AG09309 (cell line): ENCODE measurements at places on chromosomes 1 and 21.

- DNase-seq: no peak
Observed at GRCh38 chr1:96240438-96240837, 481.1 kb upstream of the PTBP2 start.

DNA sequence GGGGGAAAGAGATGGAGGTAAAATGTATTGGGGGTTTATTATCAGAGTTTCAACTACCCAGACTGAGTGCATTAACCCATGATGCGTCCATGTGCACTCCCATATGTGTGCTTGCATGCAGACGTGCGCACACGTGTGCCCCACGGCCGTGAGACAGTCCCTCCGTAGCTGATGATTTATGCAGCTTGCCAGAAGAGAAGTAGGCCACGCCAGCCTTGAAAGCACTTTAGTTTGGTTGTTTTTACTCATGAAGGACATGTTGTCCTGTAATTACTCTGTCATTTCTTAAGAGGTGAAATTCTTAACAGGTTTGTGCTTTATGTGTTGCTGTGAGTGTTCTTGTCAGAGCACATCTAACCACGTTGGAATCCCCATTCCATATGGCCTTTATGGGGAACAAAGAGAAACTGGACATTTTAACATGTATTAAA, 467.8 kb downstream of the LMO4 start:
- no peak for DNase-seq

GRCh38 chr1:110888049-110888448, 15.1 kb downstream of the CD53 start:
- no peak for DNase-seq

DNA sequence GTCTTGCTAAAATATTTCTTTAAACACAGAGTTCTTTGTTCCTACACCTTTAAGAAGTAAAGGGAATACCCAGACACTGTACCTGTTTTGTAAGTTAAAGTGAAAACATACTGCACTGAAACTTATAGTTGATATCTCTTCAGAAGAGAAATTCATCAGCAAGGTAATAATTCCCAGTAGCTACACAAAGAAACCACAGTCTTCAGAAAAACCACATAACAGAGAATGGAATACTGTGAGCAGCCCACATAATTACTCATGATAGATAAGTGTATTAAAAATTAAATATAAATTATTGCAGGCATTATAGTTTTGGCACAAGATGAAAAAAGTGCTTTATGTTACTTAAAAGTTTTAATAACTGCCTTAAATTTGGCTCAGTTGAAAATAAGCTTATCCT, 276.6 kb downstream of the SETD4 start:
- no peak for DNase-seq

- DNase-seq: no peak
Observed at GRCh38 chr1:7325254-7325653, 445.8 kb upstream of the VAMP3 start.

DNA sequence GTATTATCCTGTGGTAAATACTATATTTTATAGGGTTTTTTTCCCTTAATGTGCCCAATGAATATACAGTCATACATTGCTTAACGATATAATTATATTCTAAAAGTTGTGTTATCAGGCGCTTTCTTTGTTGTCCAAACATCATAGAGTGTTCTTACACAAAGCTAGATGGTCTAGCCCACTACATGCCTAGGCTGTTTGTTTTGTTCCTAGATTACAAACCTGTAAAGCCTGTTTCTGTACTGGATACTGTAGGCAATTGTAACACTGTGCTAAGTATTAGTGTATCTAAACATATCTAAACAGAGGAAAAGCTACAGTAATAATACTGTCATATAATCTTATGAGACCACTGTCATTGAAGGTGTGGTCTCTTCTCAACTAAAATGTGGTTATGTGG, 242.6 kb upstream of the C1orf105 start:
- no peak for DNase-seq

DNA sequence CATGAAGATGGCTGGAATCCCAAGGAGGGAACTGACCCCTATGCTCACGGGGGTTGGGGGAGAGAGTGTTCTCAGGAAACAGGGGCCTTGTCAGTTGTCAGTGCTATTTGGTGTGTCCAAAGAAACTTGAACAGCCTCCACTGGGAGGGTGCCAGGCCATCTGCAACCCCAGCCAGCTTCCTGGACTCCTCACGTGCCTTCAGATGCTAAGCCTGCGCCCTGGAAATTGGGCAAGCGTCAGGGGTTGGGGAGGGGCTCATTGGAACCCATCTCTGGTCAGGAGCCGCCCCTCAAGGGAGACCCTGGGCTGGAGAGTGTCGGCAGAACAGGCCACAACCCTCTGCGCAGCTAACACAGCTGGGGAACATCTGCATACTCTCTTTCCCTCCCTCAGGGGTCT, 13.1 kb upstream of the LHX4 start:
- no peak for DNase-seq

- DNase-seq: no peak
Observed at GRCh38 chr1:147246910-147247655, 4.6 kb downstream of the CHD1L start.

- no peak for DNase-seq
Observed at GRCh38 chr1:69987881-69988280, 217.5 kb downstream of the LRRC40 start.

- no peak for DNase-seq
Observed at GRCh38 chr1:229557913-229558414, 543 bp downstream of the ABCB10 start.

GRCh38 chr1:167207940-167208623, 12.6 kb upstream of the POU2F1 start:
- no peak for DNase-seq

DNA sequence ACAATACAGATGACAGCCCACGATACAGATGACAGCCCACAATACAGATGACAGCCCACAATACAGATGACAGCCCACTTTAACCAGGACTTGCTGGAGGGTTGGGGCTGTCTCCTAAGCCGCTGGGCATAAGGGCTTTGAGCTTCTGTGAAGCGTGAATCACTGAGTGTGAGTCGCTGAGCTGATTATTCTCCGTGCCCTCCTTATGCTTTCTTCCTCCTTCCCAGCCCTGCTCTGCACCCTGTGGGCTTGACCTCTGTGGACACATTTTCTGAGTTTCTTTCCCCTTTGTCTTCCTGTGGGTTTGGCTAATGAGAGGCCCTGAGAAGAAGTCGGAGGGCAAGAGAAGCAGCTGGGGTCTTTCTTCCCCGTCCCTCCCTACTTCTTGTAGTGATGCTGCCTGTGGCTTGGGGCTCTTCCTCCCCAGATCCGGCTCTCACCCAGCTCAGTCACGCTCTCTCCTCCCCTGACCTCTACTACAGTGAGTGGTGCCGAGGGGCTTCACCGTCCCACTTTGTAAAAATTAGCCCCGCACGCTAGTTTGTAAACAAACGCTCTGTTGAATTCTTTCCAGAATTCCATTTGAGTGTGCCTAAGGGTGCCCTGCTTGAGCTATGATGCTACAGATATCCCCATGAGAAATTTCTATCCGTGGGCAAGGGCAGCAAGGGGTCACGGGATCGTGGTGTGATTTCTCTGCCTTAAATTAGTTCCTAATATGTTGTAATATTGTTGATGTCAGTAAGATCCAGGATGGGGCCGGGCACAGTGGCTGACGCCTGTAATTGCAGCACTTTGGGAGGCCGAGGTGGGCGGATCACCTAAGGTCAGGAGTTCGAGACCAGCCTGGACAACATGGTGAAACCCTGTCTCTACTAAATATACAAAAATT, 46.4 kb upstream of the SOD1 start:
- DNase-seq: no peak

- no peak for DNase-seq
Observed at GRCh38 chr1:212042436-212042835, 6.9 kb downstream of the DTL start.

GRCh38 chr1:85289207-85289847, 12.9 kb upstream of the BCL10 start:
- peak; percentile 61 for DNase-seq

- no peak for DNase-seq
Observed at GRCh38 chr1:116711263-116711840, 42.9 kb upstream of the CD2 start.

- no peak for DNase-seq
Observed at GRCh38 chr1:40394491-40395172, 21.1 kb downstream of the SMAP2 start.

- no peak for DNase-seq
Observed at GRCh38 chr1:88063605-88064004, 620.5 kb upstream of the PKN2 start.

- no peak for DNase-seq
Observed at GRCh38 chr21:29499734-29500343, 201.1 kb downstream of the BACH1 start.

DNA sequence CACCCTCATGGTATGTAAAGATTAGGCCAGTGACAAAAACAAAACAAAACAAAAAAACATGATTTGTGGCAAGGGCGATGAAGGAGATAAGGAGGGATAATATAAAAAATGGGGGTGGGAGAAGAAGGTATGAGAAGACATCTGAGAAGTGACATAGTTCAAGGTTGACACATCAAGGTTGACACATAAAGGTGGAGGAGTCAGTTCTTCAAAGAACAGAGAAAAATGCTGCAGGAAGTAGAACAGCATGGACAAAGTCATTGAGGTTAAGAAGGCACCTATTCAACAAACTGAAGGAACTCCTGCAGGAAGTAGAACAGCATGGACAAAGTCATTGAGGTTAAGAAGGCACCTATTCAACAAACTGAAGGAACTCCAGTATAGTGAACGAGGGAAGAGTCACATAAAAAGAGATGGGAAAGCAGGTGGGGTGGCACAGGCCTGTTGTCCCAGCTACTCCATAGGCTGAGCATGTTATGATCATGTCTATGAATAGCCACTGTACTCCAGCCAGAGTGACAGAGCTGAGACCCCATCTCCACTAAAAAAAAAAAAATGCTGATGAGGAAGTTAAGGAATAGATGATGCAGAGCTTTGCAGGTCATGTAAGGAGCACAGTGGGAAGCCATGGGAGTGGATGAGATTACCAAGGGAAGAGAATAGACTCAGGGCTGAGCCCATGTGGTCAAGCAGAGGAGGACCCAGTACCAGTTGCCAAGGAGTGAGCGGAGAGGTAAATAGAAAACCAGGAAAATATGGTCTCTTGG, 101.5 kb downstream of the ZFYVE9 start:
- DNase-seq: no peak

DNA sequence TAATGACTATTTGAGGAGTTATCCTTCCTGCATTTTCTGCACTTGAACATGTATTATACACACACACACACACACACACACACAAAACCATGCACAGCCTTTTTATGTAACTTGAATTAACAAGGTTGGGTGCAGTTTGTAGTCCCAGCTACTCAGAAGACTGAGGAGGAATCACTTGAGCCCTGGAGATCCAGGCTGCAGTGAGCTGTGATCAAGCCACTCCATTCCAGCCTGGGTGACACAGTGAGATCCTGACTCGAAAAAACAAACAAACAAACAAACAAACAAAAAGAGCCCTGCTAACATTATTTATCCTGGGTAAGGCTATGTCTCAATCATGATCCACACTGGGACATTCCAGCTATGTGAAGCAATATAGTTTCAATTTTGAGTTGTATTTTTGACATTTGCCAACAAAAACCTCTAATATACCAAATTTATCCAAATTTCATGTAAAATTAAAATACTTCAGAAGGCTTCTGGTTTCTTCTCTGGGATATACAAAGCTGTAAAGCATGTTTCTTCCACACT, 156.8 kb downstream of the NTPCR start:
- no peak for DNase-seq

GRCh38 chr1:152398812-152399698, 15.0 kb downstream of the CRNN start:
- no peak for DNase-seq

DNA sequence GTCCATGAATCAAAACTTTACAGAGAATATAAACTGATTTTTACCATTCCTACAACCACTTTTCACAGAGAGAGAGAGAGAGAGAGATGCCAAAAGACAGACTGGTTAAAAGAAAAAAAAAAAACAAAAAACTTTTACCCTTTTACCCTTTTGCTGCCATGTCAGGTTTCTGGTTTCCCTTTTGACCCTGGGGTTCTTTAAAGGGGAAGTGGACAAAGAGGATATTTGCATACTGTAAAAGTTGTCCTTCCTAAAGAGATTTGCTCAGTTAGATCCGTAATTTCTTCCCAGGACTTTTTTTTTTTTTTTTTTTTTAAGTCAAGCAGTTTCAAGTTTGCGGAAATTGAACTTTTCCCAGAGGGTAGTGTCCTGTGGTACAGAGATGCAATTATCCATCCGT, 287.8 kb upstream of the RGS18 start:
- no peak for DNase-seq

- DNase-seq: no peak
Observed at GRCh38 chr1:90434460-90434859, 282.6 kb downstream of the BARHL2 start.

DNA sequence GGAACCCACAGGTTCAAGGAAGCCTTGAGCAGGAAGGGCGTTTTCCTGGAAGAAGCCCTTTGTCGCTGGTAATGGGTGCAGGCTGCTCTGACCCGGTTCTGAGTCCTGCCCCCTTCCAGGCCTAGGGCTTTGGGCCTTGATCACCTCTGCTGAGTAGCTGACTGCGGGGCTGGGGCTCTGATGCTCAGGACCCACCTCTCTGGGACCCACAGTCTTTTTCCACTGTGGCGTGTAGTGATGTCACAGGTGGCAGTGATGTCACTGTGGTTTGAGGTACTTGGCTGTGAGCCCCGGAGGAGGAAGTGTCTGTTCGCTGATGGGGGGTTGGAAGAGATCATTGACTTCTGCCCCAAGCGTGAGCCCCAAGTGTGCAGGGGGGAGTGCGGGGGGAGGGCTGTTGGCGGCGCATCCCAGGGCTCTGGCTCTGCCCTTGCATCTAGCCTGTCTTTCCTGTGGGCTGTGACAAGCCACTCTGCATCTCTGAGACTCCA, 6.9 kb downstream of the TNFRSF1B start:
- DNase-seq: no peak

GRCh38 chr21:42093991-42094421, 22.9 kb downstream of the UMODL1 start:
- peak; percentile 89 for DNase-seq

GRCh38 chr21:44267655-44268142, 6.0 kb upstream of the DNMT3L start:
- no peak for DNase-seq

DNA sequence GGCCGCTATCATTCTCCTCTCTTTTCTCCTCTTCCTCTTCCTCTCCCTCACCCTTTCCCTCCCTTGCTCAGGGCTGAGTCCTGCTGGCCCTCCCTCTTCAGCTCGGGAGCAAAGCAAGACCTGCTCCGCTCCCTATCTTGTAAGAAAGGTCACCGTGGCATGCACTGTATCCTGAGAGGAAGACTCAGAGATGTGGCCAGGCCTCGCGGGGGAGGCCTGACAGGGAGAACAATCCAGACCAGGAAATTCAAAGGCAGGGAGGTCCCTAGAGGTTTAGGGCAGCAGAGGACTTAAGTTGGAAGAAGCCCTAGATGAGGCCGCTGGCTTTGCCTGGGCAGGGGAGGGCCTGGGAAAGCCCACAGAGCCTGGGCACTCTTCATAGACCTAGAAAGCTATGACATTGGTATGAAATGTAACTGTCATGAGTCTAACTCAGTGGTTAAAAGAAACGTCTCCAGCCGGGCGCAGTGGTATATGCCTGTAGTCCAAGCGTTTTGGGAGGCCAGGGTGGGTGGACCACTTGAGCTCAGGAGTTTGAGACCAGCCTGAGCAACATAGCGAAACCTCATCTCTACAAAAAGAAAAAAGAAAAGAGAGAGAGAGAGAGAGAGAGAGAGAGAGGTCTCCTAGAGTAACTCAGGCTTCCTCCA, 14.6 kb upstream of the PTAFR start:
- DNase-seq: no peak

GRCh38 chr1:3244927-3245315, 175.9 kb downstream of the PRDM16 start:
- DNase-seq: no peak
